CD8-positive, alpha-beta T cell (primary cell): ENCODE measurements at places on chromosomes 1 and 21.

DNA sequence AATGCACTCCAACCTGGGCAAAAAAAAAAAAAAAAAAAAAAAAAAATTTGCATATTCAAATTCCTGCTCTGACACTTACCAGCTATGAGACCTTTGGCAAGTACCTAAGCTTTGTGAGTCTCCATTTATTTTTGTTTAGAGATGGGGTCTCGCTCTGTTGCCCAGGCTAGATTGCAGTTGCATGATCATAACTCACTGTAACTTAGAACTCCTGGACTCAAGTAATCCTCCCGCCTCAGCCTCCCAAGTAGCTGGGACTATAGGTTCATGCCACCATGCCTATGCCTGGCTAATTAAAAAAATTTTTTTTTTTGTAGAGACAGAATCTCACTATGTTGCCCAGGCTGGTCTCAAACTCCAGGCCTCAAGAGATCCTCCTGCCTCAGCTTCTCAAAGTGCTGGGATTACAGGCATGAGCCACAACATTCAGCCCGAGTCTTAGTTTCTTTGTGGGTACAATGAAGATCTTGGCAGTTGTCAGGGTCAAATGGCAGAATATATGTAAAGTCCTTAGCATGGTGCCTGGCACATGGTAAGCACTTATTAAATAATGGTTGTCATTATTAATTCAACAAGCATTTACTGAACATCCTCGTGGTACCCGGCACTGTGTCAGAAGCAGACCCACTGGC, 53.5 kb upstream of the TENT5B start:
- DNase-seq, result no peak

DNA sequence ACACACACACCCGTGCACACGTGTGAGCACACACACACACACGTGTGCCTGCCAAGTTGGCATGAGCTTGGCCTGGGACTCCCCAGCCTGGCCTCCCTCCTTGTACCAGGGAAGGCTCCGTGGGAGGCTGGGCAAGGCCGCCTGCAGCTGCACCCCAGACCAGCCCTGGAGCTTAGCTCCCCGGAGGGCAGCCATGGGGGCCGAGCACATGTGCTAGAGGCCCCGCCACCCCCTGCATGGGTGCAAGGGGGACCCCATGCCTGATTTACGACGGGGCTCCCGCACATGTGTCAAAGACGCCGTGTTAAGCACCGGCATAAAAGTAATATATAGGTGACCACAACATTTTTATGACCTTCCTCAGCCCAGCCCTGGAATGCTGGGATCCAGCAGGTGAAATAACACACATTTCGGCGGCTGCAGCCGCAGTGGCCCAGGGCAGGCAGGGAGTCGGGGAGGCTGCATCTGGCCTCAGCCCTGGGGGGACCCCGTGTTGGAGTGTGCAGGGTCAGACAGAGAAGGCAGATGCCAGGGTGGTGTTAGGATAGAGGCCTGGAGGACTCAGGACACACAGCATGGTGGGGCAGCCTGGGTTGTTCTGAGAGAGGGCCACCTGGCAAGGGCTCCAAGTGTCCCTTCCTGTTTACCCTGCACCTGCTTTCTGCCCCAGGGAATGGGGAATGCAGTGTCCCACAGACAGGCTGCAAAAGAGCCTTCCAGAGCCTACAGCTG, 56.3 kb downstream of the WNT9A start:
- no peak for DNase-seq

DNA sequence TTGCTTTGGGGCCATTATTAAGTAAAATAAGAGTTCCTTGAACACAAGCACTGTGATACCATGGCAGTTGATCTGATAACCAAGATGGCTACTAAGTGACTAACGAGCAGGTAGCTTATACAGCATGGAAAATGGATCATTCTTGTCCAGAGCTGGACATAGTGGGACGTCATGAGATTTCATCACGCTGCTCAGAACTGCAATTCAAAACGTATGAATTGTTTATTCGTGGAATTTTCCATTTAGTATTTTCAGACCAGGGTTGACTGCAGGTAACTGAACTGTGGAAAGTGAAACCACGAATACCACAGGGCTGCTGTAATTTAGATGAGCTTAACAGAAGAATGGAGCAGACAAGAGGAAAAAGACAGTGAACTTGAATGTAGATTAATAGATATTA, 38.9 kb downstream of the CCDC18 start:
- no peak for DNase-seq

- no peak for DNase-seq
Measured at GRCh38 chr1:47036764-47037163, 13.3 kb downstream of the CYP4X1 start.

DNA sequence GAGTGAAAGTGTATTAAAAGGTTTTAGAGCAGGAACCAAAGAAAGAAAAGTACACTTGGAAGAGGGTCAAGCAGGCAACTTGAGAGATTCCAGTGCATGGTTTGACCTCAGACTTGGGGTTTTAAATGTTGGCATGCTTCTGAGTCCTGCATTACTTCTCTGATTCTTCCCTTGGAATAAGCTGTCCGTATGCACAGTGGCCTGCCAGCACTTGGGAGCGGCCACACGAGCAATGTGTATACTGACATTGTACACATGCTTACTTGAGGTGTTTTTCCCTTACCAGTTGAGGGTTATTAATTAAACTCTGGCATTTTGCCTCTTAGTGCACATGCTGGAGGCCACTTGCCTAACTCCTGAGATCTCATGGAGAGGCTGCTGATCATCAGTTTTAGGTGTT, 786.6 kb upstream of the RGS18 start:
- no peak for DNase-seq

DNA sequence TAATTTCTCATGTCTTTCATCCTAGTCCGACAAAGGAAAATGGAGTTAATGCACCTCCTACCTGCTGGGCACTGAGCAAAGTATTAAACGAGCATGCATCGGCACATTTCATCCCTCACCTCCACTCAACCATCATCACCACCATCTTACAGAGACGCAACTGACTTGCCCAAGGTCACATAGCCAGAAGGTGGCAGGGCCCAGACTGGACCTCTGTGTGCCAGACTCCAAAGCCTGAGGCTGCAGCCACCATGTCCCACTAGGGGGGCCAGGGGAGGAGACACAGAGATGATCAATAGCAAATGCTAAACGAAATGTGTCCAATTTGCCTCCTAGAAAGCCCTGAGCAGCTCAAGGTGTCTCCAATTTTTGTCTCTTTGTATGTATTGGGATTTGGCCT, 163.7 kb upstream of the EDN2 start:
- no peak for DNase-seq
